ENCODE measurements at places on chromosomes 1 and 21.

DNA sequence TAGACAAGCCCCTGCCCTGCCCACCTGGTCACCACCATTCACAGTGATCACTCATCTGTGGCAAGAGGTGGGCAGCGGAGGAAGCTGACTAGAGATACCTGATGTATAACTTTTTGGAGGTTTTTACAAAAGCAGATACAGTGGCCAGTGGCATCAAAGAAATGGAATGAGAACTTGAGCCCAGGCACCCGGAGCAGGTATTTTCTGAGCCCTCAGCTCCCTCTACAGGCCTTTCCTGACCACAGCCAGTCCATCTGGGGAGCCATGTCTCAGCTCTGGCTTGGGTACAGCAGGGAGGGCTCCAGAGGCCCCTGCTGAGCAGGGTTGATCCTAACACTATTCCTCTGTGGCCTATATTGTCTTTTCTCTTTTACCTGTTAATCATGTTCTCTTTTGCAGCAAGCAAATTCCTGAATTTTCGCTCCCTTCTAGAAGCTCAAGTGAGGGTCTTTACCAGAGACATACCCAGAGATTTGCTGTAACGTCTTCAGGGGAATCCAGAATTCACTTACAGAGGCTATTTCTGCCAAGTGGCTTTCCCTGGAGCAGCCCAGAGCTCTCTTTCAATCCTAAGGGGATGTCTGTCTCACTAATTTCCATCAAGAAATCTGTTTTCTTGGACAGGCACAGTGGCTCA lies 27.3 kb downstream of the GPR157 start:
- DNase-seq: peak; percentile 30

DNA sequence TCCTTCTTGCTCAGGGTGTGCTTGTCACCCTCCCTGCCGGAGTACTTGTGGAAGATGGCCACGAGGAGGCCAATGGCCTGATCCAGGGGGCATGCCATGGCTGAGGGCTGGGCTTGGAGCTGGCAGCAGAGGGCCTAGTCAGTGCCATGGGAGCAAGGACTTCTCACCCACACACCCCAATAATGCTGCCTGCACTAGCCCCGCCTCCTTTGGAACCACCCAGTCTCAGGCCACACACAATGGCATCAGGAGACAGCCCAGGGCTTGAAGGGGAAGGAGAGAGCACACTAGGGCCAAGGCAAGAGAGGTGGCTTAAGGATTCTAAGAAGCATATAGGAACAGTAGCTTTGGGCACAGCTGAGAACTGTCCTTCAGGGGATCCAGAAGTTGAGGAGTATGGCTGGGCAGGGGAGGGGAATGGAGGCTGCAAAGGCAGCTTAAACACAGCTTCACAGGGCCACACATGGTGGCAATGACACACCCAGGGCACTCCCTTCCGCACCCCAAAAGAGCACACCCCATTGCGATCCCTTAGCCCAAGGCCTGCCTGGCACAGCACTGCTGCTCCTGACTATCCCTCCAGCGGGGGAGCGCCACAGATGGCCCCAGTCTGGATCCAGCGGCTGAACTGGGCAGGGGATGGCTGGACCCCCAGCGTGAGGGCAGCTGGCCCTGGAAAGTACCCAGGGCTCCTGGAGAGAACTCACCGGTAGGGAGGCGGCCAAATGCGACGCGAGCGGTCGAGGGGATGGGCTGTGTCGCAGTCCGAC lies at the start of gene S100A6:
Gene S100A6 (minus strand): TSS at position 750 of the 770 bp plus-strand sequence. CDS start 652 bp downstream, at position 98.
- DNase-seq: no peak

- DNase-seq: peak; percentile 86
Measured at GRCh38 chr1:234973426-234974250, 155.0 kb downstream of the TOMM20 start.

DNA sequence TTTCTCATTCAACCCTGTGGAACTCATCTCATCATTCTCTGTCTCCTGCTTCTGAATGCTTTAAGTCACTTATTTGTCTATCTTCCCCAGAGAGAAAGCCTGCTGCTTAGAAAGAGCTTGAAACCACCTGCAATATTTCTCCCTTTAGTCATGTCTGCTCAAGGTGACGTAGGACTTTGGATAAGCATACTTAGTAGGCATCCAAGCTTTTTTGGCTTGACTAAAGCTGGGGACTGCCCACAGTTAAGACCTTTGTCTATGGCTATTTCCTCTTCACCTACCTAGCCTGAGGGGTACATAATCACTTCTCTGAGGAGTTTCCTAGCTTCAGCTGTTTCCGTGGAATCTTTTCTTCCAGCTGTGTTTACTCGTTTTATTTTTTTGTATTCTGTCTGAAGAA lies 665.8 kb upstream of the CAMK1G start:
- DNase-seq: no peak

GRCh38 chr1:160061369-160062229 lies 8.4 kb downstream of the KCNJ10 start:
- no peak for DNase-seq

- DNase-seq: no peak
Measured at GRCh38 chr1:245375789-245376460, 221.1 kb downstream of the KIF26B start.

DNA sequence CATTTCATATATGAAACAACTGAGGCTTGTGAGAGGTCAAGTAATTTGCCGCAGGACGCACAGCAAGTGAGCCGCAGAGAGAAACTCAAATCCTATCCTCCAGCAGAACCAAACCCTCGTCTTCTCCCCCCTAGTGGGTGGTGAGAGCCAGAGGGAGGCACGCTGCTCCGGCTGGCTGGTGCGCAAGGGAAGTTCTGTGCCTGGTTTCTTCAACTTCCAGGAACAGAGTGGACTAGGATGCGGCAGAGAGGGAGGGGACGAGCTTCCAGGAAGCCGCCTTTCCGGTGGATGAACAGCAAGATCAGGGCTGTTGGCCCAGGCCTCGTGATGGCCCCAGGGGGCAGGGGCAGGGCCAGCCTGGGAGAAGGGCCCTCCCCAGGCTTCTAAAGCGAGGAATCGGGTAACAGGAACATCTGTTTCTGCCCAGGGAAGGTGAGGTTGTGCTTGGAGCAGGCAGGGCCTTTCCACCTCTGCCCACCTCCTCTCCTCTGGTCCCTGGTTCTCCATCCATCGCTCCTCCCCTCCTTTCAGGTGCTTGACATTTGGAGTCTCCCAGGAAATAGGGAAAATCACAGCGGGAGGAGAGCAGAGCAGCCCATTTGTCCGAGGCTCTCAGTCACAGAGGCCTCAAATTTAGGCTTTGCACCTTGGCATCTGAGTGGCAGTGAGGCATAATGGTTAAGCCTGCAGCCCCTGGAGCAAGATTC lies 16.8 kb upstream of the PDIK1L start:
- DNase-seq: no peak

GRCh38 chr1:7705908-7706216 lies 65.2 kb upstream of the VAMP3 start:
- DNase-seq: no peak
